Activated T-cell treated with anti-CD3 and anti-CD28 coated beads, Interleukin-2, amount 50 U/mL, for 24 hours (primary cell): ENCODE measurements at places on chromosomes 4 and X.
A peak's percentile ranks its signal among the peaks of the same experiment; 100 is the strongest.

GRCh38 chr4:42655269-42655637, 1.7 kb downstream of the ATP8A1 start:
- DNase-seq: no peak

DNA sequence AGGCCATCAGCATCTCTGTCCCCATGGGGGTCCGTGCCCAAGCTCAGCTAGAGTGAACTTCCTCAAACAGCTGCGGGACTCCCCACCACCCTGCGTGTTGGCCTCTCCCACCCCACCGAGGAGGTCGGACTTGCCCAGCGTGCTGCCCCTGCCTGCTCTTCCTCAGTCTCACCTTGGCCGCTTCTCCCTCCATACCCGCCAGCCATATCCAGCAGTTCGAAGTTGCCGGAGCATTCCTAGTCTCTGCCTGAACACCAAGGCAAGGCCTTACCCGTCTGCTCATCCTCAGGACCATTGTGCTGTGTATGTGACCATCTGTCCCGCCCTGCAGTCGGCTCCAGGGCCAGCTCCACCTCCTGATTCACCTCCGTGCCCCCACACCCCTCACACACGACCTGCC, 84.5 kb downstream of the WFS1 start:
- DNase-seq: no peak

- DNase-seq: no peak
Measured at GRCh38 chr4:151522866-151523519, 114.0 kb downstream of the FHIP1A start.

DNA sequence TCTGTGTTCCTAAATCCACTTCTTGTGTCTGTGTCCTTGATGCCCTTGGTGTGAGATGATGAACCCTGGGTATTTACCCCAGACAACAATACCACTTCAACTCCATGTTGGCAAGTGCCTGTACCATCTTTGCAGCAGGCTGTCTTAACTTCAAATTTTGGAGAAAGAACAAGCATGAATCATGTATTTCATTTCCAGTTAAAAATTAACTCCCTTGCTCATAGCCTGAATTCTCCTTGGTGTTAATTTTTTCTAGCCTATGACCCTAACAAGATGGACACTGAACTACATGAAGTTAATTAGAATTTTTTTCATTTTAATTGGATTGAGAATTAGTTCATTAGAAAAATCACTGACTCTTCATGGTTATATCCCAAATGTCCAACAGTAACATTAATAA, 267.8 kb upstream of the INTU start:
- no peak for DNase-seq

DNA sequence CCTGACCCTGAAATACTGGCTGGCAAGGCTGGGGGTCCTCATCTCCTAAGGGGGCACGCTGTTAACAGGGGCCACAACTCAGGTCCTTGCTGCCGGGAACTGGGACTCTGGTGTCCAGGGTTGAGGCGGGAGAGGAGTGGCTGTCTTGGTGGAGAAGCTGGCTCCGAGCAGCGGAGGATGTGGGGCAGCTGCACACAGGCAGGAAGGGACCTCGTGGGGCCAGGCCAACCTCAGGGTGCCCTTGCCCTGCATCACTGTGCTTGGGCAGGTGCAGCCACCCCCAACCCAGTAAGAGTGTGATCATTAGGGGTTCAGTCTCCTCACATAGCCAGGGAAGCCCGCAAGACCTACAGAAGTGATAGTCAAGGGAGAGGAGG, 12.6 kb upstream of the PDE6B start:
- no peak for DNase-seq

DNA sequence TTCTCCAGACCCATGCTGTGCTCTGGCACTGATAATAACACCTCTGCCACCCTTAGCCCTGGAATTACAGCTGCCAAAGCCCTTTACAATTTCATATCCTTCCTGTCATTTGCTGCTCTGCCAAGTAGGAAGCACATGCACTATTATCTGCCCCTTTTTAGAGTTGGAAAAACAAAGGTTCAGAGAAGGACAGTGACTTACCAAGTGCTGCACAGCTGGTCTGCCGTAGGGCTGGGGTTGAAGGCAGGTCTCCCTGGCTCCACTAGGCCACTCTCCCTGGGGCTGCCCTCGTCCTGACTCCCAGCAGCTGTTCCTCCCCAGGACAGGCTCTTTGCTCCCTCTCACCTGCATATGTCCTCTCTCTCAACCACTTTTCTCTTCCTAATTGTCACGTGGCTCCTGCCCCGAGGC, 73.4 kb downstream of the ANAPC4 start:
- no peak for DNase-seq

DNA sequence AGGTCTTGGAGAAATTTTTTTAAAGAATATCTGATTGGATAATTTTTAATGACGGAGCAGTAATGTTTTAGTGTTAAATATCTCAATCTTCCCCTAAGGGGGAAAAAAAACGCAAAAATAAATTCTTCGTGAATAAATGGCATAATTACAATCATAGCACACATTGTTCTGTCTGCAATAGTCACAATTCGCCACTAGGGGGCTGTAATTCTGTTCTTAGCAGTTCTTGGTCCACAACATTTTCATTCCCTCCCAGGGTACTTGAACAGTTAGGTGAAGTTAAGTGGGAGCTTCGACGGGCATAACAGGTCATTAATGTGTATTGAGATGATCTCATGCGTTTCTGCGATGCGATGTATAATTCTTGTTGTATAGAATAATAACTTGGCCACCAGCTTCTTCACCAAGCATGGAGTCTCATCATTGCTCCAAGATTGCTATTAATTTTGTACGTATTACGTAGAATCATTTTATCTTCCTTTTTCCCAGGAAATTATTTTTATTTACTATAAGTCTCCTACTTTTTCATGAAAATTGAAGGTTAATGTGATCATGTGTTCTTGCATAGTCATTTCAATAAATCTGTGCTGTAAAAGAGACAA, 27.2 kb downstream of the HTR2C start:
- DNase-seq: no peak

DNA sequence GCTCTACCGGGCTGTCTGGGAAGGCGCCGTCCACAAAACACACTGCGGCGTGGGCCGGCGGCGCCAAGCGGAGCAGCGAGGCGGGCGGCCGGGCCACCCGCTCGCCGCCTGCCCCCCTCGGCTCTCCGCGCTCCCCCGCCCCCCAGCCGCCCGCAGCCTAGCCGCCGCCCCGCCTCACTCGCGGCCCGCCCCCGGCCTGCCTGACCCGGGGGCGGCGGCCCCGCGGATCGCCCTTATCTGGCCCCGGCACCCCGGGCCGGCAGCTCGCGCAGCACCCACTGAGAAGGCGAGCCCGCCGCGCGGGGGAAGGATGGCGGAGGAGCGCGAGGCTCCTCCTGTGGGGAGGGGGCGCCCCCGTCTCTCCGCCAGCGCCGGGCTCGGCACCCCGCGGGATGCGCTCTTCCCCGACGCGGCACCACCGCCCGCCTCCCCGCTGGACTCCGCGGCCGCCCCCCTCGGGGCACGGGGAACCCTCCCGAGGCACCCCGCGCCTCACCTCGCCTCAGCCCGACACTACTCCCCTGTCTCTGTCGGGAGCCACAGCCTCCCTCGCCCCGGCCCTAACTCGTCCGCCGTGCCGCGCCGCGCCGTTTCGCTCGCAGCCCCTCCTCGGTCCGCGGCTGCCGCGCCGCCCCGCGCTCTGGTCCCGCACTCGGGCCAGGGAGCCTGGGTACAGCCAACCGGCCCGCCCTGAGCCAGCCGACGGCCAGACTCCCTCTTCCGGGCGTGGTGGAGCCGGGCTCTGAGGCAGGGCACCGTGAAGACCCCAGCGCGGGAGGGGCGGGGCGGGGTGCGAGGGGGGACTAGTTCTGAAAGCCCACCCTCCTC, 566 bp downstream of the ATP11C start:
- no peak for DNase-seq

DNA sequence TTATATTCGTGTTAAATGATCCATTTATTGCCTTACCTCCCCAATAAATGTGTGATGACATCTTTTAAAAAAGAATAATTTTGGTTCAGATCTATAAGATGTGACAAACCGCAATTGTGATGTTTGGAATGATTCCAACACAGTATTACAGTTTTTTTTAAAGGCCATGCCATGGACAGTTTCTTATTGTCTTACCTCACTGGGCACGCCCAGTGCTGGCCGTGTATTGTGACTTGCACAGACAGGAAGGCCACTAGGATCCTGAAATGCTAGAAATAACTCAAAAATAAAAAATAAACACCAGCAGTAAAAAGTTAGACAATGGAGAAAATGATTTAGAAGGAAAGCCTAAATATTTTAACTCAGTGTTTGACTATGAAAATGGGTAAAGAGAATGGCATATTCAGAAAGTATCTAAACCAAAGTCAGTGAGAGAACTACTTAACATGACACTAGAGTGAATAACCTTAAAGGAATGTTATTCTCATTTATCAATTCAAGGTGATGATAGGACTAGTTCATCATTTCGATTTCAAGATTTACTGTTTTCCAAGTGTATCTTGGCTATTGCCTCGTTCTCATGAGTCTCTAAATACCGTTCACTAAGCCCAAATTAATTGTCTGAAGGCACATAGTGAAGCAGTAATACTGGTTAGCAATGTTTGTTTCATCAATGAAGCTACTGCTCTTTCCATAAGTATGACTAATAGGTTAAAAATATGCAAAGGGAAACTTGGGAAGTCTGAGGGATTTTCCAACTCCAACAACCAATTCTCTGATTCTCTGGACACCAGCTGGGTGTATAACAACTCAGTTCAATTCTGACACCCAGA, 46.1 kb upstream of the VEGFC start:
- DNase-seq: no peak

GRCh38 chr4:1171311-1172227, 814 bp downstream of the SPON2 start:
- DNase-seq: peak; percentile 71

DNA sequence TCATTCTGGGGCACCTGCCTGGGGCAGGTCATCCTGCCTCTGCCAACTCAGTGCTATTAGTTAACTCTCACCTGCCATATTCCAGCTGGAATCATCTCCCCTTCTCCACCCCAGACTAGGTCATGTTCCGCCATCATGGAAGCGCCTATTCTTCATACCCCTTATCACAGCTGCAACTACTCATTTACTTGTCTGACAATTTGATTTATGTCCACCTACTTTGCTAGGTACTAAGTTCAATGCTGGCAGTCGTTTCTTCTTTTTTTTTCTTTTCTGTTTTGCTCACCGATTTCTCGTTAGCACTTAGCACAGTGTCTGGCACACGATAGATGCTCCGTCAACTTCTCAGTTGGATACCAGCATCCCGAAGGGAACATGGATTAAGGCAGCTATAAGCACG, 1.1 kb upstream of the FMR1 start:
- no peak for DNase-seq

- no peak for DNase-seq
Measured at GRCh38 chr4:14700083-14700482, 302.2 kb upstream of the CPEB2 start.

- no peak for DNase-seq
Measured at GRCh38 chr4:81845273-81845672, 373.6 kb upstream of the RASGEF1B start.

GRCh38 chr4:25160714-25161592, 704 bp upstream of the SEPSECS start:
- DNase-seq: no peak

- DNase-seq: no peak
Measured at GRCh38 chr4:89379511-89380044, 72.0 kb upstream of the GPRIN3 start.

DNA sequence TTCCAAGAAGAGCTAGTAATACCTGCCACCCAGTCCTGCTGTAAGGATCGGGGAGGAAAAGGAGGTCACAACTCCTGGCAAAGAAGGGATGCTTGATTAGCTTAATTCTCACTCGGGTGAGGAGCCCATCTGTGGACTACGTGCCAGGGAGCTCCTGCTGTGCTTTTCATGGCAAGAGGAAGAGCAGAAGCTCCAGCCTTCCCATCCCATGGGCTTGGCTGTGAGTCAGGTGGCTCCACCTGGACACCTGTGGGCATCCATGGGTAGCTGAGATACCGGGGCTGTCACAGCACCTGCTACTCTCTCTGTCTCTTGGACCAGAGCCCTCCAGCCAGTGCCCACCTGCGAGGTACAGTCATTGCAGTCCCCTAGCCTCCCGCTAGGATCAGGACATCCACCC, 18.0 kb downstream of the CLNK start:
- DNase-seq: no peak

- DNase-seq: no peak
Measured at GRCh38 chr4:153535772-153536513, 69.8 kb downstream of the TMEM131L start.

DNA sequence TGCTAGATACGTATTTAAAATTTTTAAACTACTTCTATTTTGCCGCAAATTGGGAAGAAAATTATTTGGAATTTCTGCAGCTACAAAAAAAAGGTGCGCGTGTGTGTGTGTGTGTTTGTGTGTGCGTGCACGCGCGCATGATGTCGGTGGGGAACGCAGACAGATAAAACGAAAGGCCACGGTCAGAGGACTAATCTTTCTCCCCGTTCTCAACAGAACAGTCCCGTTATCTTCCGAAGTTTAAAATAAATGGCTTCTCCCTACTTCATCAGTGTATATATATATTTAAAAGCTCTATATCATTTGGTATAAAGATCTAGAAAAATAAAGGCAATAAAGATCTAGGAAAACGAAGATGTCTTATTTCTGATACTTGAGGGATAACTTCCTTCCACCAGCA, 1.5 kb downstream of the MGARP start:
- DNase-seq: no peak

GRCh38 chr4:2061186-2062131, 2.3 kb downstream of the NAT8L start:
- no peak for DNase-seq

GRCh38 chrX:131725001-131725654, 181.3 kb downstream of the OR13H1 start:
- DNase-seq: no peak

DNA sequence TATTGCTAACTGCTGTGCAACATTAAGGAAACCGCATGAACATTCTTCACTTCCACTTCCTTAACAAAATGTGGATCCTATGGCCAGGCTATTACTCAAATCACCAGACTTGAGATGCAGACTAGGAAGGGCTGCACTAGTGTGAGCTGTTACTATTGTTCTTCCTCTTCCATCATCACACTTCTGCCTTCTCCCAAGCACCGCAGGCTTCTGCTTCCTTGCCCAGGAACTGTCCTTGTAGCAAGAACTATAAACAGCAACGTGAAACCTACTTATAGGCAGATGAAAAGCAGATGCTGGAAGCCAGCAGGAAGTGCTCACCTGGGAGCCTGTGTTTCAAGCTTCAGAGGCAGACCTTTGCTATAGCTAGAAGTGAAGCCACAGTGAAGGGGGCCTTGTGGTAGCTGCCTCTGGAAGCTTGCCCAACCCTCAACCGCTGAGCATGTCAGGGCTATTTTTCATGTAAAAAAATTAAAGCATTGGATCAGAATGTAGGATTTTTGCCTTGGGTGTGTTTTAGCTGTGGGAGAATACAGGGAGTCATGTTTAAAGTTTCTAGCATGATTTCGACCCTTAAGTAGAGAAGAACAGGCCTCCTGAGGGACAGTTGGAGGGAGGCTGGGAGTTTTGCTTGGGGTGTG, 43.9 kb downstream of the CLNK start:
- no peak for DNase-seq
